Immature natural killer cell (primary cell): ENCODE measurements at places on chromosomes 7 and 10.
A peak's percentile ranks its signal among the peaks of the same experiment; 100 is the strongest.

- H3K36me3 ChIP-seq, result peaks cover 15% of the 10 kb centered on the region
- no peak overlapping the region for H3K4me3 ChIP-seq
- no peak overlapping the region for H3K27ac ChIP-seq
- no peak for DNase-seq
- peaks cover 8% of the 10 kb centered on the region for H3K4me1 ChIP-seq
Observed at GRCh38 chr10:126420567-126421300, 32.5 kb upstream of the ADAM12 start.

GRCh38 chr10:122997864-122998263 lies 10.7 kb downstream of the IKZF5 start:
- no peaks in the 10 kb centered on the region for H3K27me3 ChIP-seq
- peaks cover 26% of the 10 kb centered on the region for H3K36me3 ChIP-seq
- peaks cover 38% of the 10 kb centered on the region for H3K4me1 ChIP-seq
- H3K4me3 ChIP-seq, result no peak overlapping the region

DNA sequence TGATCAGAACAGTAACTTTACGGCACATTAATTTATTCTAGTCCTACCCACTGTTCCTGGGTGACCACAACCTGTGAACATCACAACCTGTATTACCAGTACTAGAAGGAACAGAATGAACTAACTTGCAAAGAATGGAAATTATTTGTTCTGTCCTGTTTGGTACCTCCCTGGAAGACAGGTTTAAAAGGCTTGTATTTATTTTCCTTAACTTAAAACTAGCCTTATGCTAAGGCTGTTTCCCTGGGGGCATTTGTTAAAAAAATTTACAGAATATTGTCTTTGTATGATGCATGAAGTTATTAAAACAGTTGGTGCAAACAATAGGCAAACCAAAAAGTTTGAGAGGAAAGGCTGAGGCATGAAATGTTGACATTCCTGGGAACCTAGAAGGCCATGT lies 132.7 kb downstream of the DNAJC1 start:
- H3K4me1 ChIP-seq, result peaks cover 4% of the 10 kb centered on the region
- H3K27me3 ChIP-seq, result peaks cover 2% of the 10 kb centered on the region
- H3K36me3 ChIP-seq, result peaks cover 44% of the 10 kb centered on the region
- H3K27ac ChIP-seq, result no peak overlapping the region

DNA sequence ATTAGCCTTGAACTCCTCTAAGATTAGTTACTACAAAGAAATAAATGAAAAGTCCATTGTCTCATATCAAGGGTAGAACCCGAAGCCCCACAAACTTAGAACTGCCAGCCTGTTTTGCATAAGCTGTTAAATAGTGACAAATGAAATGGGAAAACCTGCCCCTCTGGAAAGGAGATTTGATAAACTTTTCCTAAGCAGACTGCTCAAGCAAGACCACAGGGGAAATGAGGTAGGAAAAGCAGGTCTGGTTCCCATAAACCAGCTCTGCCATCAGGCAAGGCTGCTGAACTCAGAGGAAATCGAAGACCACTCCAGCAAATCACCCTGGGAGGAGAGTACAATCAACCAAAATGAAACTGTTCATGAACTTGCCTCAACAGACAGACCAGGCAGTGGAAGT lies 181.5 kb upstream of the AOAH start:
- peak overlapping the region; percentile 85 for H3K27ac ChIP-seq
- H3K4me3 ChIP-seq, result no peak overlapping the region
- no peaks in the 10 kb centered on the region for H3K27me3 ChIP-seq
- H3K36me3 ChIP-seq, result peaks cover 14% of the 10 kb centered on the region
- H3K4me1 ChIP-seq, result peaks cover 49% of the 10 kb centered on the region

DNA sequence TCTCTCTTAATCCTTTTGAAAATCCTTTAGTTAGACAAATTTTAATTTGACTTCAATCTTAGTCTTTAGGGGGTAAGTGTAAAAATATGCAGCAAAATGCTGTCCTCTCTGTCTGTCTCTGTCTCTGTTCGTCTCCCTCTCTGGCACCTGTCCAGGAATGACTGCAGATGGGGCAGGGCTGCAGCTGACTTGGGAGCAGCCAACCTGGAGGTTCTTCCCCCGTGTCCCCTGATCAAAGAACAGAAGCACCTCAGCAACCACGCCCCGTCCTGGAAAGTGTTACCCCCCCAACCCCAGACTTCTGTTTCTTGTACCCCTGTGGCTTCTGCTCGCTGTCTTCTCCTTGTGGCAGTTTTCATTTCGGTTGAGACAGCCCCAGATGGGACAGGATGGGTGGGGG lies 141.6 kb upstream of the NPS start:
- no peak overlapping the region for H3K4me3 ChIP-seq
- DNase-seq, result no peak
- no peaks in the 10 kb centered on the region for H3K36me3 ChIP-seq
- no peaks in the 10 kb centered on the region for H3K27me3 ChIP-seq

DNA sequence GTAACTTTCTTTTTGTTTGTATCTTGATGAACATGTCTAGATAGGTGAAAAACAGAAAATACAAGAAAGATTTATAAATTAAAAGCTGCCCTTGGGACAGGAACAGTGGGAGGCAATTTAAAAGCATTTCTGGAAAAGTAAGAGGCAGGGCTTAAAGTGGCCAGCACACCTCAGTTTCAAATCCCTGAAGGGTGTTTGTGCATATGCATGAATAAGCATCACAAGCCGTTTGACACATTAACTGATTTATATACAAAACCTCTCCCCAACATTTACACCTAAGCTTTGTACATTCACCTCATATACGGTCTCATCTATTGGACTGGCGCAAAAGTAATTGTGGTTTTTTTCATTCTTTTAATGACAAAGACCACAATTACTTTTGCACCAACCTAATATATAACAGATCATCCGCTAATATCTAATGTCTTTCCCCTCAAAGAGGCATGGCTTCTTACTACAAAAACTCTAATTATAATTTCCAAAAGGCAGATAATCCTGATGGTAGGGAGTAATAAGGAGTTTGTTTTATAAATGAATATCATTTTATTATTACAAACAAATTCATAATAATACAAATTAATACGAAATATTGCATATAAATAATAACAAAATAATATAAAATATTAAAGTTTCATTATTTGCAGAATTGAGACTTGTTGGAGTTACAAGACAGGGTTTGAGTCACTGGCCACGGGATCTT lies 48.3 kb downstream of the LRGUK start:
- peaks cover 5% of the 10 kb centered on the region for H3K36me3 ChIP-seq
- H3K4me3 ChIP-seq, result no peak overlapping the region
- no peak overlapping the region for H3K27ac ChIP-seq
- DNase-seq, result no peak
- H3K27me3 ChIP-seq, result no peaks in the 10 kb centered on the region

- no peak overlapping the region for H3K4me3 ChIP-seq
- no peaks in the 10 kb centered on the region for H3K36me3 ChIP-seq
- no peak overlapping the region for H3K27ac ChIP-seq
- H3K4me1 ChIP-seq, result no peaks in the 10 kb centered on the region
- no peaks in the 10 kb centered on the region for H3K27me3 ChIP-seq
Observed at GRCh38 chr7:120583899-120584586, 273.9 kb downstream of the TSPAN12 start.

- DNase-seq, result no peak
- H3K36me3 ChIP-seq, result no peaks in the 10 kb centered on the region
- H3K27ac ChIP-seq, result no peak overlapping the region
- no peak overlapping the region for H3K4me3 ChIP-seq
- H3K4me1 ChIP-seq, result no peaks in the 10 kb centered on the region
Observed at GRCh38 chr7:27110186-27111031, 7.9 kb upstream of the HOXA2 start.

DNA sequence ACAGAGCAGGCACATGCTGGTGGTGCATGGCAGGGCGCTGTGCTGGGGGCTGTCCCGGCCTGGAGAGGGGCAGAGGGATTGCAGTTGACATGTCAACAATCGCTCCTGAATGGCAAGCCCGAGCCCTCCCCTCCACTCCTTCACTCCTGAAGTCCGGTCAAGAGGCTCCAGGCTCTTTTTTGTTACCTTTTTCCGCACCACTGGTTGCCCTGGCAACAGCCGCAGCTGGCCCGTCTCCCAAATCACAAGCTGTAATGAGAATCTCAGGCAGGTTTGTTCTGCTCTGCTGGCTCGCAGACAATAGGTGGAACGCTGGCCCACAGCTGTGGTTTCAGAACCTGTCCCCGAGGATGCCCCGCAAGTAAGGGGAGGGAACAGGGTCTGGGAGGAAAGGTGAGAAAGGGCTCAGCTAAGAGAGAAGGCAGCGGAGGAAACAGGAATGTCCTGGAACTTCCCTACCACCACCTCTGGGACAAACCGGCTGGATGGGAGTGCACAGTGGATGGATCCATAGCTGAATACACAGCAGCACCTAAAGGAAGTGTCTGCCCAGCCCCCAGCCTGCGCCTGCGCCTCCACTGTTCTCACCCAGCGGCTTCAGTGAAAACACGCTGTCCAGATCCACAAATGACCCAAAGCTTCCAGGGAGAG lies 58.9 kb downstream of the CALML3 start:
- no peaks in the 10 kb centered on the region for H3K36me3 ChIP-seq
- H3K4me1 ChIP-seq, result no peaks in the 10 kb centered on the region
- H3K27ac ChIP-seq, result no peak overlapping the region
- no peak overlapping the region for H3K4me3 ChIP-seq
- peaks cover 5% of the 10 kb centered on the region for H3K27me3 ChIP-seq

- peaks cover 26% of the 10 kb centered on the region for H3K36me3 ChIP-seq
- peak overlapping the region; percentile 51 for H3K4me3 ChIP-seq
- no peaks in the 10 kb centered on the region for H3K27me3 ChIP-seq
- DNase-seq, result no peak
Observed at GRCh38 chr10:128073890-128074289, 52.3 kb downstream of the MKI67 start.

DNA sequence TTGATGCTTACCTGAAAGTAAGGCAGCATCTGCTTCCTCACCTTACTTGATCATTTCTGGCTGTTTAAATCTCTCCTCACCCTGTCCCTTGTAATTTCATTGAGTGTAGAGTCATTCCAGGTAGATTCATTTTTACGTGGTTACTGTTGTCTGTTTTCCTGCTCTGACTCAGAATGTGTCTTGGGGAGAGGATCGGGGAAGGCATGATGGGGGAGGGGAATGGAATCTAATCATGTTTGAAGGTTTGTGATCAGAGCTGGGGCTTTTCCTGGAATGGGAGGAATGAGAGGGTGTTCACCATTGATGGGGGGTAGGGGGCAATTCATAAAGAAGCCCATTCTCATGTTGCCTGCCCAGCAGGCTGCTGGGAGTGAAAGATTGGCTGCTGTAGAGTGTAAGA lies 18.7 kb downstream of the SEC24C start:
- peaks cover 61% of the 10 kb centered on the region for H3K36me3 ChIP-seq
- H3K4me3 ChIP-seq, result peak overlapping the region; percentile 62
- H3K4me1 ChIP-seq, result peaks cover 86% of the 10 kb centered on the region

DNA sequence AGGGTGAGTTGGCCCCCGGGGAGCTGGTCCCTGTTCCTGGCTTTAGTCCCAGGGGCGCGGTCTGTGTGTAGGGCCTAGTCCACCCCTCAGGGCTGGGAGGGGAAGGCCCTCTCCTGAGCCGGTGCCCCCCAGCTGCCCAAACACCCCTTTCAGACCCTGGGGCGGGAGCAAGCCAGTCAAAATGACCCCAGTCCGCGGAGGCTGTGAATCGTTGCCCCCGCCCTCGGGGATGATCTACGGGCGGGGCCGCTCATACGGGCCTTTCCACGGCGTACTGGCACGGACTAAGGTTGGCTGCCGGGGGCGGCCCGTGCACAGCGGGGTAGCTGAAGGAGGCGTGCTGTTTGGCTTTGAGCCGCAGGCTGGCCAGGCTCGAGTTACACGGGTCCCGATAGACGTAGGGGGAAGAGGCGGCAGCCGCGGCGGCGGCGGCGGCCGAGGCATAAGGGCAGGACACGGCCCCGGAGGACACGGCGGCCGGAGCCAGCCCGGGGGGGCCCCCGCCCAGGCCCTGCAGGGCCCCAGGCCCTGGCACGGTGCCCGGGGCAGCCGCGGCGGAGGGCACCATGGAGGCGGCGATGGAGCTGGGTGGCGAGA lies 4.3 kb downstream of the ELOVL3 start:
- peaks cover 25% of the 10 kb centered on the region for H3K4me1 ChIP-seq
- no peak overlapping the region for H3K27ac ChIP-seq
- H3K36me3 ChIP-seq, result no peaks in the 10 kb centered on the region

GRCh38 chr10:16756561-16757221 lies 60.5 kb downstream of the RSU1 start:
- H3K4me1 ChIP-seq, result peaks cover 24% of the 10 kb centered on the region
- peaks cover 2% of the 10 kb centered on the region for H3K27me3 ChIP-seq
- H3K4me3 ChIP-seq, result no peak overlapping the region
- H3K36me3 ChIP-seq, result peaks cover 20% of the 10 kb centered on the region
- no peak for DNase-seq
- no peak overlapping the region for H3K27ac ChIP-seq

- DNase-seq, result no peak
- no peaks in the 10 kb centered on the region for H3K27me3 ChIP-seq
- H3K27ac ChIP-seq, result no peak overlapping the region
- H3K36me3 ChIP-seq, result peaks cover 9% of the 10 kb centered on the region
Observed at GRCh38 chr7:96670338-96671289, 39.0 kb downstream of the SEM1 start.

DNA sequence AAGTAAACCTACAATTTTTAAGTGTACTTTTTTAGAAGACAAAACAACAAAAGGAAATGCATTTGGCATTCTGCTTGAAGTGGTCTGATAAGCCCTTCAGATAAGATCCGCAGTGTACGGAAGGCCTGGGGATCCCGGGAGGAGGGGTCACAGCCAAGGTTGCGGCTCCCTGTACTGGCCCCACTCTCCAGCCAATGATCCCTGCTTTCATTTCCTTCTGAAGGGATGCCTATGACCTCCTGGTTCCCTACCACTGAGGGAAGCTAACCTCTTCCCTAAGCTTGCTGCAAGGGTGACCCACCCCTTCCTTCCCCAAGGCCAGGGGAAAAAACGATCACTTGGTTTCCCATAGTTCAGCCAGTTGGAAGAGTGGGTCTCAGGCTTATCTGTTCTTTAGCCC lies 5.3 kb downstream of the DENND2A start:
- no peak overlapping the region for H3K4me3 ChIP-seq
- H3K27ac ChIP-seq, result no peak overlapping the region
- H3K4me1 ChIP-seq, result peaks cover 6% of the 10 kb centered on the region
- no peaks in the 10 kb centered on the region for H3K36me3 ChIP-seq
- peaks cover 16% of the 10 kb centered on the region for H3K27me3 ChIP-seq

GRCh38 chr10:61643316-61643751 lies 19.4 kb upstream of the CABCOCO1 start:
- H3K36me3 ChIP-seq, result no peaks in the 10 kb centered on the region
- no peak overlapping the region for H3K27ac ChIP-seq
- H3K4me1 ChIP-seq, result no peaks in the 10 kb centered on the region
- peaks cover 1% of the 10 kb centered on the region for H3K27me3 ChIP-seq
- H3K4me3 ChIP-seq, result no peak overlapping the region
- no peak for DNase-seq

- no peak overlapping the region for H3K4me3 ChIP-seq
- H3K27ac ChIP-seq, result no peak overlapping the region
- DNase-seq, result no peak
- H3K27me3 ChIP-seq, result no peaks in the 10 kb centered on the region
Observed at GRCh38 chr10:5428133-5428532, 15.8 kb downstream of the NET1 start.

DNA sequence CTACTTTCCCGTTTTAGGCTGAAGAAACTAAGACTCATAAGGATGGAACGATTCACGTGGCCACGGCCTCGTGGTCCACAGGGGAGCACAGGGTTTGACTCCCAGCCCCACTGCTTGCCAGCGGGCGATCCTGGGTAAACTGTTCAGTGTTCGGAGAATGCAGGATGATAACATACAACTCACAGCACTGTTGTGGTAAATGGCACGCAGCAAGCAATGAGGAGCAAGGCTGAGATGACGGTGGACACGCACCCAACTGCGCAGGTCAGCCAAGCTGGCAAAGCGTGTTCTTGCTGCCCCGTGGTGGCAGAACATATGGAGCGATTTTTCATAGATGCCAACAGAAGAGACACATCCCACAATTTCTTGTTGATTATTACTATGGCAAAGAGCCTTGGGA lies 272.7 kb downstream of the DNAJB6 start:
- H3K36me3 ChIP-seq, result no peaks in the 10 kb centered on the region
- peaks cover 8% of the 10 kb centered on the region for H3K4me1 ChIP-seq
- H3K27me3 ChIP-seq, result peaks cover 4% of the 10 kb centered on the region
- no peak overlapping the region for H3K27ac ChIP-seq
- no peak for DNase-seq
